ENCODE measurements at places on chromosomes 11 and 22.

GRCh38 chr22:16917144-16918003 is 90.6 kb downstream of the GAB4 start:
- DNase-seq: peak; percentile 19

GRCh38 chr22:37231406-37232139 is 12.5 kb downstream of the RAC2 start:
- DNase-seq: peak; percentile 68

- DNase-seq: peak; percentile 28
Observed at GRCh38 chr11:64916040-64916774, 802 bp downstream of the ATG2A start.

GRCh38 chr11:123381817-123382554 is 48.1 kb upstream of the GRAMD1B start:
- peak; percentile 7 for DNase-seq

- no peak for DNase-seq
Observed at GRCh38 chr22:32801537-32802236, at the start of gene TIMP3. TSS of gene TIMP3 (plus strand) at chr22:32801705. CDS start at chr22:32802002, 297 bp downstream.

GRCh38 chr11:82183346-82183745 is 550.3 kb downstream of the FAM181B start:
- DNase-seq: no peak

DNA sequence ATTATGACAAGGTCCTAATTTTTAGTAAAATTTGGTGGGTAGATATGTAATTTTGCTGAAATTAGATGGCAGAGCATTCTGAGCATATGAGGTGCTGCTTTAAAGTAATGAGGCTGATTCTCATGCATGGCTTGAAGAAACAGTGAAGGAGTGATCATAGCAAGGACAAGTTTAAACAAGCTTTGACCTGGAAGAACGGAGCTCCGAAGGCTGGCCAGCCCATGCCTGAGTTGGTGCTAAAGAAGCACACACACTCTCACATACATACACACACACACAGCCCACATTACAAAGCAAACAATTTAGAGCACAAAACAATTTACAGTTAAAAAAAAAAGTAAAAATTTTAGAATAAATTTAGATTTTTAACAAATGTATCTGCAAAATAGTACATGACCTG is 150.7 kb downstream of the DCDC1 start:
- no peak for DNase-seq

DNA sequence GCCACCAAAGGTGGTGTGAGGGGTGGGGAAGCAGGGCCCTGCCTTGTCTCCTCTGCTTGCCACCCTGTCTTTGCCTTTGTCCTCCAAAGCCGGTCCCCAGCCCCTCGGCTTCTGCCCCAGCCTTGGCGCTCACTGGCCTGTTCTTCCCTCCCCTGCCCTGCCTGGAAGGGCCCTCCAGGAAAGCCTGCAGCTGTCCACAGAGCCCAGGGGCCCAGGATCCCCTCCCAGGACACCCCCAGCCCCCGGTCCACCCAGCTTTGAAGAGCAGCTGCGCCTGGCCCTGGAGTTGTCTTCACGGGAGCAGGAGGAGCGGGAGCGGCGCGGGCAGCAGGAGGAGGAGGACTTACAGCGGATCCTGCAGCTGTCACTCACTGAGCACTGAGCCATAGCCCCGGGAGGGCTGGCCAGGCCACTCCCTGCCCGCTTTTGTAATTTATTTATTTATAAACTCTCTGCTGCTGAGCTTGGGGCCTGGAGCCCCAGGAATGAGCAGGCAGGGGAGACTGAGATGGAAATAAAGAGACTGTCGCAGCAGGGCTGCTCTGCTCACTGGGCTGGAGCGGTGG is 1.3 kb upstream of the SSH3 start:
- no peak for DNase-seq

GRCh38 chr11:128171506-128171905 is 415.9 kb downstream of the ETS1 start:
- DNase-seq: no peak

GRCh38 chr11:94526645-94527438 is 14.6 kb downstream of the C11orf97 start:
- DNase-seq: no peak

GRCh38 chr11:63910675-63911074 is 6.3 kb downstream of the RCOR2 start:
- DNase-seq: no peak

Measured in stimulated activated CD8-positive, alpha-beta memory T cell treated with anti-CD3 and anti-CD28 coated beads, Interleukin-7, amount 100 ng/mL, for 4 hours (primary cell).